ENCODE measurements at places on chromosomes 4 and X.

DNA sequence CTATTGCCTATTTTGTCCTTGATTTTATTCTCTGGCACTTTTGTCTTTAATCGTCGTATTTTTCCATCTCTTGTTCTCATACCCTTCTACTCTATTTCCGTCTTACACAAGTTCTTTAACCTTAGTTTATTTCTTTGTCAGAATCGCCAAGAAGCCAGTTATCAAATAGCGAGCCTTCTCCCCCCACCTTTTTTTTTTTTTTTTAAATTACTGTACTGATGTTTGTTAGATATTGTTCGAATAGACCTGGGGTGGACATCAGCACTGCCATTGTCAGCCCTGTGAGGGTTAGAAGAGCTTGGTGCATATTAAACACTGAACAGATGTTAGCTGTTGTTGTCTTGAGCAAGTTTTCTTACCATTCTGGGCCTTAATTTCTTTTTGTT is 1.2 kb downstream of the SPCS3 start:
- DNase-seq = peak; percentile 3

DNA sequence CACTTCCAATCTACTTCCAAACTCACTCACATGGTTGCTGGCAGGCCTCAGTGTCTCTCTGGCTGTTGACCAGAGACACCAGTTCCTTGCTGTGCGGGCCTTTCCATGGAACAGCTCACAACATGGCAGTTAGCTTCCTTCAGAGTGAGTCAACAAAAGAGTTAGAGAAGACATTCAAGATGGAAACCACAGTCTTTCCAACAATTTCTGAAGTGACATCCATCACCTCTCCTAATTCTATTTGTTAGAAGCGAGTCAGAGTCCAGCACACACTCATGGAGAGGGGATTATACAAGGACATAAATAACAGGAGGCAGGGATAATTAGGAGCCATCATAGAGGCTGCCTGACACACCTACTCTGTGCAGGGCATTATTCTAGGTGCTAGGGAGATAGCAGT is 62.5 kb upstream of the TMEM164 start:
- DNase-seq = no peak

- DNase-seq = no peak
These were observed 63.8 kb upstream of the ANXA10 start for GRCh38 chr4:168028568-168028967.

DNA sequence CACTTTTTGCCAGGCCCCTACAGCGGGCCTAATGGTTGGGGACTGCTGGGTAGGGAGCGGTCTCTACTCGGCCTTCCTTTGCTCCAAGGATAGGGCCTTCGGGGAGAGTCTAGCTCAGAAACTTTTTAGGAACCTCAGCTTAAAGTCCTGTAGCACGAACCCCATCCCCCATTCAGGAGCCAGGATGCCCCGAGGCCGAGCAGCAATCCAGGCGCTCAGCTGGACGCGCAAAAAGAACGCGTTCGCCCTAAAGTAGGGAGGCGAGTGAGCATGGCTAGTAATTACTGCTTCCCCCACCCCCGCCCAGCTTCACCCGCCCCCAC is 9.7 kb downstream of the POU4F2 start:
- DNase-seq = no peak

DNA sequence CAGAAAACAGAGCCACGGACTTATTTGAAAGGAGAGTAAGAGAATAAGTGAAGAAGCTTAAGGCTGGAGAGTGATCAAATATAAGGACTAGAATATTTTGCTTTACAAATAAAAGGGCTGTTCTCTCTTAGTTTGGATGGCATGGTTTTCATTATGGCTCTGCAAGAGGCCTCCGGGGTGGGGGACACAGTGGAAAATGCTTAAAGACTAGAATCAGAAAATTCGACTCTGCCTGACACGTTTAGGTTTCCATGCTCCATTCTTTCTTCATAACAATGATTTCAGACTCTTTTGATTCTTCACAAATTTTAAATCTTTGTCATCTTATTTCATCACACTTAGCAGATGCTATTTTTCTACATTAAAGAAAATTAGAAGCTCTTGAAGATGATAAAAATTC is 632.4 kb upstream of the BOD1L1 start:
- no peak for DNase-seq

DNA sequence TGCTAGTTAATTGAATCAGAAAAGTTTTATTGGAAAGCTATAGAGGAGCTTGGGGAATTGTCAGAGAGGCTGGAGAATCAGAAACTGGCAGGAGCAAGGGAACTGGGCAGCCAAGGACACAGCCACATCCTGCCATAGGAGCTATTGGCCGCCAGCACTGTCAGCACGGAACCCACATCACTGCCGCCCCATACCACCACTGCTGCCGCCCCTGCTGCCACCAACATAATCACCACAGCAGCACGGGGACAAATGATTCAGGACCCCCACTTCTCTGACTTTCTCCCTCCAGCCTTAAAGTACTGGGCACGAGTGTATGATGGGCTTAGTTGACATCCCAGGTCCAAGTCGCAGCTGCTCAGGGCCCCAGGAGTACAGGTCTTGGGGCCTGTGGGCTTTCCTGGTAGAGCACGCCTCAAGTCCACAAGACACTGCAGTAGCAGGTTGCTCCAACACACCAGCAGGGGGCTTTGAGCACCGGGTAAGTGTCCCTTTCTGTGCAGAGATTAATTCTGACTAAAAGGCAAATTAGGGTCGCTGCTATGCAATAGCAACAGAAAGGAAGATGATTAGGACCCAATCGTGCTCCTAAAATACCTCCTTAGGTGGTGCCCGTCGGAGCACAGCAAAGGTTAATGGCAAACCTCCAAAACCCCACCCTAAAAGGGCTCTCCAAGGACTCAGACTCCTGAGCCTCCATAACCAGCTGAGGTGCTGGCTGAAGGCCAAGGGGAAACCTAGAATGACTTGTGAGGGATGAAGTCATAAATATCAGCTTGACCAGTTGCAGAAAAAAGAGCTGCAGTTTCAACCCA is 6.9 kb downstream of the PJA1 start:
- DNase-seq = peak; percentile 70

DNA sequence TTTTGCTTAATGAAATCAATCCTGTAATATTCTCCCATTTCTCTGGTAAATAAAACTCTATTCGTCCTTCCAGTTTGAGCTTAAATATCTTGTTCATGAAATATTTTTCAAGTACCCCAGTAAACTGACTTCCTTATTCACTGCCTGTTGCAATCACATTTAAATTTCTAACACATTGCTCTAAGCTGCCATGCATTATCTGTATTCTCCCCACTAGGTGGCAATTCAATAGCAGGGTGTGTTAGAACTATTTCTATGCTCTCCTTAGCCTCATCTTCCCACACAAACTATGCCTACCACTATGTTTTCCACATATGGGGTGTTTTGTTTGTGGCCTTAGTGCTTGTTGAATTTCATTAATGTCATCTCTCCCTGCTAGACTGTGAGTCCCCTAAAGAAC is 377.1 kb upstream of the HS3ST1 start:
- no peak for DNase-seq

DNA sequence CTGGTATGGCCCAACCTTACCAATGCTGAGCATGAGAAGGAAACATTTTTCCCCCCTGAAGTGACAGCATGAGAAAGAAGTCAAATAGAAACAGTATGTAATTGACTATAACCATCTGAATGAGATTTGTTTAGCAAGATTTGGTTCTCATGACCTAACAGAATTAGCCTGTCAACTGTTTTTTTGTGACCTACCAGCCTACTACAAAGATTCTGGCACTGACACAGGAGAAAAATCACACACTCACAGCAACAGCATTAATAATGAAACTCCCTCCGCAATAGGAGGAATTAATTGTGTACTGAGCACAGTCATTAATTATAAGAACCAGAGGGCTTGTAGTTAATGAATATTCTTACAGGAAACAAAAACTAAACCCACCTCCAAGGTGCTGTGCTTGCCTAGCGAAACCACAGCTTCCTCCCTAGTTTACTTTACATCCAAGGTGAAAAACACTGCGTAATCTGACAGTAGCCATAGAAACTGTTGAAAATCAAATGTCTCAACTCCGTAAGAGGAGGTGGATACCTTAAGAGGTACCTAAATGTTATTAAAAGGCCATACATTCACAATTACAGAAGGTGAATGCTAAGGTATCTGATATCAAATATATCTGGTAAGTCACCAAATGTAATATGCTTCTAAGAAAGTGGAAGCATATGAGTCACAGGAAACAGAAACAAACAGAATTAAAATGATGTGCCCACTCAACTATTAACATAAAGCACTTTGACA is 34.9 kb downstream of the MMRN1 start:
- no peak for DNase-seq

DNA sequence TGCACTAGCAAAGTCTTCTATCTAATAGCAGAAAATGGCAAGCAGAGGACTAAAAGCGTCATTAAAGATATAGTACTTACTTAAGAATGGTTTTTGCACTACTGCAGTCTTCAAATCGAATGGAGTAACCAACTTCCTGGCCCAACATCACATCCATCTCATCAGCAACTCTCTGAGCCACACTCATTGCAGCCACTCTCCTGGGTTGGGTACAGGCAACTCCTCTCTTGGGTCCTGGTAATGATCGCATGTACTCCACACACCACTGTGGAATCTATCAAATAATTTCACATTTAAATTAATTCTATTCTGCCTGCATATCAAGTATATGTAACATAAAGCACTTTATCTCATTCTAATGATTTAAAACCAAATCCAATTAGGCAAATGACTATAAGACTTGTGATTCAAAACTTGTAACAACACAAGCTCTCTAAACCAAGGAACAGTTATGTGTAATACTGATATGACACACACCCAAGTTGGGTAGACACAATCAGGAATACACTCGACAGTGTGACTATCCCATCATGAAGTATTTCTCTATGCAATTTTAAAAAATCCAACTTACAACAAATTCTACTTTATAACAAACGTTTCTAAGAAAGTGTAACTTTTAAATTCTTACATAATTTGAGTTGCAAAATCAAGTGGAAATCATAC is 13.6 kb downstream of the DHX15 start:
- no peak for DNase-seq

DNA sequence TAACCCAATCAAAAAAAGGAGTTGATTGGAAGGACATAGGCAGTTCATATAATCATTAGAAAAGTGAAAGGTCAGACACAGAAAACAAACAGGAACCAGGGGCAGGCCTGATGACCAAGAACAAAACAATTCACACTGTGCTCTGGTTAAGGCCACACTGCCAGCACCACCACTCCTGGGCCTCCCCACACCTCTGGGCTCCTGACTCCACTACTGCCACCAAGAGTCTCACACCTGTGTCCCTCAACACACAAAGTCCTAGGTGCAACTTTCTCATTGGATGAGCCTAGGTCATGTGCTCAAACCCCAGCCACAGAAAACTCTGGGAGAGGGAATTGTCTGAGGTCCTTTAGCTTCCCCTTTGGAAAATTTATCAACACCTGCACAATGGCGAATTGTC is 11.1 kb upstream of the FAM9C start:
- DNase-seq = no peak

GRCh38 chr4:107035819-107036583 is at the start of gene DKK2:
Gene DKK2 (minus strand): TSS chr4:107036313. CDS start chr4:107035591, 722 bp downstream.
- DNase-seq = no peak

DNA sequence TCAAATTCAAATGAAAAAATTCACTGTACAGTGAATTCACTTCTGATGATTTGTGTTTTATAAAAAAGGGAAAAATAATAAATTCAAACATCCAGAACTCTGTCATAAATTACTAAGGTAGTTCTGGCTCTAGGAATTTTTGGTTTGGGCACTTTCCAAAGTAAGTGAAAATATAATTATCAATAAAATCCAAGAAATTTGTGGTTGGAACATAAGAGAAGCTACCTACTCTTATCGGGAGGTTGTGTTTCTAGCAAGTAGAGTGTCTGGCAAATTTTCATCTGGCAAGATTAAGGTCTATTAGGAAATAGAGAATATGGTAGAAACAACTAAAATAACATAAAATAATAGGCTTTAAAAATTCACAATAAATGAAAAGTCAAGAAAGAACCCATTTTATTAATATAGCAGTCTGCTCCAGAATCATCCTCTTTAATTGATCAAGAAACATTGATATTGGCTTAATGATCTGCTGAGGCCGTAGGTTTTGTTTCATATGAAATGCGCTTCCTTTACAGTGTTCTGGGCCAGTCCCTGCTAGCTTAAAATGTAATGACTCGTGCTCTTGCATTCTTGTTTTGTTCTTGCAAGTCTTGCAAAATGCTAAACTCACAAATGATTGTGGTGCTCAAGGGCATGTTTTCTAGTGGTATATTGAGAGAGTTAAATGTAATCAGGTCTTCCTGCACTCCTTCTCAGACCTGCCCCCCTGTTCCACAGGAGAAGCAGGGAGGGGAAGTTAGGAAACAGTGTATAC is 331.4 kb downstream of the RAPGEF2 start:
- no peak for DNase-seq

DNA sequence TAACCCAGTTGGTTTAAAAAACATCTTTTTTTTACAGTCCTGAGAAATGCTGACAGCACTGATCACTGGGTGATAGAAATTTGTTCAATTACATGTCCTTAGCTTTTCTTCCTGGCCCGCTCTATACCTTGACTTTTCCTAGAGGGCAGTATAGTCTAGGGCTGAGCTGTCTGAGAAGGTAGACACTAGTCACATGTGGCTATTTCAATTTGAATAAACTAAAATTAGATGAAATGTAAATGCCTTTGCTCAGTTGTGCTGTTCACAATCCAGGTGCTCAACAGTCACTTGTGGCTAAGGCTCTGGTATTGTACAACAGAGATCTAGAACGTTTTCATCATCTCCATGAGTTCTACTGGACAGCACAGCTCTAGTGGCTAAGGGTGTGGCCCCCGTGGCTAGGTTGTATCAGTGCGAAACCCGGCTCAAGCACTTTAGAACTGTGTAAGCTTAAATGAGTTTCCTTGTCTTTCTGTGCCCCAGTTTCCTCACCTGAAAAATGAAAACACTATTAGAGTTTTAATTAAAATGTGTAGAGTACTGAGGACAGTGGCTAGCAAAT is 111.6 kb upstream of the WDR17 start:
- no peak for DNase-seq

DNA sequence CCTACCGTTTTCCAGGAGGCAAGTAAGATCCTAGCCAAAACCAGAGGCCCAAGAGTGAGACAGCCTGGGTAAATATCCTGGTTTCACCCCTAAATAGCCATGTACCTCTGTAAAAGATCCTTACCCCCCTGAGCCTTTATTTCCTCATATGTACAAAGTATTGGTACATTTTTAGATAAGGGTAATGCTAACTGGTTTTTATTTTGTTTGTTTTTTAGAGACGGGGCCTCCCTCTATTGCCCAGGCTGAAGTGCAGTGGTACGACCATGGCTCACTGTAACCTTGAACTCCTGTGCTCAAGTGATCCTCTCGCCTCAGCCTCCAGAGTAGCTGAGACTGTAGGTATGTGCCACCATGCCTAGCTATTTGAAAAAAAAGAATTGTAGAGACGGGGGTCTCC is 29.4 kb downstream of the SERPINA7 start:
- DNase-seq = no peak

DNA sequence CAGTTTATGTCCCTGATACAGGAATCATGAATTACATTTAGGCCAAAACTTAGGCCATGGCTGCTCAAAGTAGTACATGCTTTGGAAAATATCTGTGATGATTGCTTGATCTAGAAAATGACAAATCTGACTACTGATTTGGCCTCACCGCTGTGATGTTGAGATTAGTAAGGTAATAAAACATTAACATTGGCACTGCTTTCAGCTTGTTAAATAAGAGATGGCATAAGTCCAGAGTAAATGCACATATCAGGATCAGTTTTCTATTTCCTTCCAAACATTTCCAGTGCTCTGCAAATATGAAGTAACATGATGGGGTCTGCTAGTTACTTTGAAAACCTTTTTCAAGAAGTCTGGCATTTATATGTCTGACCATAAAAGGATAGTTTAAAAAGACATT is 687.3 kb upstream of the ACTRT1 start:
- peak; percentile 56 for DNase-seq

All from NCI-H1092 (cell line).